ENCODE measurements at places on chromosomes 13 and 19.

DNA sequence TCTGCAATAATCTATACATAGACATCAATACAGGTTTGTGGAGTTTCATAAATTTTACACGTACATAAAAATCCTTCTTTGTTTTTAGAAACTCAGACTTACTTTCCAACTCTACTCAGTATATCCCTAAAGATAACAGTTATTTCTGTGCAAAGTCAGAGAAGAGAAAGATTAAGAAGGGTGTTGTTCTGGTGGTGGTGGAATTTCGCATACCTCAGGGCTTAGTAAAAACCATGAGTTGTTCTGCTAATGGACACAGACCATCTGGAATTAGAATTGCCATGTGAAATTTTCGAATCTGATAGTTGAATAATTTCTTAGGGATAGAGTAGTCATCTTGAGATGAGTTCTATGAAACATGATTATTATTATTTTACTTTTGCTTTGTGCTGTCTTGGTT is 102.7 kb downstream of the ZAR1L start:
- DNase-seq: no peak

- no peak for DNase-seq
Measured at GRCh38 chr19:35843676-35844481, 8.4 kb downstream of the NPHS1 start.

DNA sequence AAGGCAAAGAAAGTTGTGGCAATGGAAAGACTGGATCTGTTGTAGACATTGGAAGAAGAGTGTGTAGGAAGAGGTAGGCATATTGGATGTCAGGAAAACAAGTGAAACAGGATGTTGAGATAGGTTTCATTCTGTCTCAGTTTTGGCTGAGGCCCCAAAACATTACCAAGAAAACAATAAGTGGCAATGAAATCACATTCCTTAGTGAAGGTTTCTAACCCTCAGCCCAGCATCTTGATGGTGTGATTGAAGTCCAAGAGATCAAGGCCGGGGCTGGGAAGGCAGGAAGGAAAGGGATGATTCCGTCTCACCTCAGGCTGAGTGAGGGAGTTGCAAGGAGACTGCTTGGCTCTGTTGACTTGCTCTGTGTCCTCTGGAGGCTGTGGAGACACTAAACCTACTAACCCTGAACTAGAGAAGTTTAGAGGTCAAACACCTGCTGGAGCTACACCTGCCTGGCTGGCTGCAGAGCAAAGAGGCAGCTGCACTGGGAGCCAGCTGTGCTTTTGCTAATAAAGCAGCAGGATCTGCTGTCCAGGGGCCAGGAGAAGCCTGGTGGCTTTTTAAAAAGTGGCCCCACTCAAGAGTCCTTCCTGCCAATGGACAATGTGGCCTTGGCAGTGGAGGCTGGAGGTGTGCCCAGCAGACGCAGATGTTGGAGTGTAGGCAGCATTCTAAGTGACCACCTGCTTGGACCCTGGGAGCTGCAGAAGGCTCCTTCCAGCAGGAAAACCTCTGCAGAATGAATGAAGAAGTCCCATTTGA is 53.6 kb downstream of the DGKH start:
- DNase-seq: no peak

GRCh38 chr13:40182591-40182990 is 483.9 kb downstream of the FOXO1 start:
- DNase-seq: no peak

DNA sequence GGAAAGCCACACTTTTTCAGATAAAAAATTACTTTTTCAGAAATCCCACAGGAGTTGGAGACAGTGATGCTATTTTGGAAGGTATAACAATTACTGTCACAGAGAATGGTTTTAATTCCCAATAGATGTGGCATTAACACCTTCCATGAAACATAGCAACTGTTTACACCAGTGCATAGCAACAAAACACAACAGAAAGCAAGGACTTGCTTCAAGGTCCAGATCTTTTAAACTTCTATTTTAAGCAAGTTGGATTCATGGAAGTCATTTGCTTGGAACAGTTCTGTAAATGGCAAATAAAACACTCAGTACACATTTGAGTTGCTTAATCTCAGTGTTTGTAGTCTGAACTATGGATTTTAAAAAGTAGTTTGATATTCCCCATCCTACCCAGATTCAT is 385.9 kb upstream of the SPRY2 start:
- no peak for DNase-seq

- DNase-seq: no peak
Measured at GRCh38 chr13:89584058-89584620, 1763.3 kb upstream of the MIR17HG start.

- peak; percentile 63 for DNase-seq
Measured at GRCh38 chr19:14370169-14370939, 10.9 kb upstream of the ADGRE5 start.

- no peak for DNase-seq
Measured at GRCh38 chr13:48000559-48001113, 437 bp downstream of the SUCLA2 start.

GRCh38 chr13:28584873-28585381 is 74.0 kb upstream of the POMP start:
- DNase-seq: no peak

DNA sequence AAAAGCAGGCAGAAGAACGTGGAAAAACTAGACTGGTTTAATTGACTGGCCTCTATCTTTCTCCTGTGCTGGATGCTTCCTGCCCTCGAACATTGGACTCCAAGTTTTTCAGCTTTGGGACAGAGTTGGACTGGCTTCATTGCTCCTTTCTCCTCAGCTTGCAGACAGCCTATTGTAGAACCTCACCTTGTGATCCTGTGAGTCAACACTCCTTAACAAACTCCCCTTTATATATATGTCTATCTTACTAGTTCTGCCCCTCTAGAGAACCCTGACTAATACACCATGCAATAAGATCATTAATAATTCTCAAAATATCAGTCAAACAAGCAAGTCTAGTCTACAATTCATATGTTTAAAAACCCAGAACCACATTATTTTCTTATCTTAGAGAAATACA is 662.4 kb downstream of the TBC1D4 start:
- no peak for DNase-seq

- no peak for DNase-seq
Measured at GRCh38 chr13:108686027-108686426, 56.6 kb downstream of the MYO16 start.

DNA sequence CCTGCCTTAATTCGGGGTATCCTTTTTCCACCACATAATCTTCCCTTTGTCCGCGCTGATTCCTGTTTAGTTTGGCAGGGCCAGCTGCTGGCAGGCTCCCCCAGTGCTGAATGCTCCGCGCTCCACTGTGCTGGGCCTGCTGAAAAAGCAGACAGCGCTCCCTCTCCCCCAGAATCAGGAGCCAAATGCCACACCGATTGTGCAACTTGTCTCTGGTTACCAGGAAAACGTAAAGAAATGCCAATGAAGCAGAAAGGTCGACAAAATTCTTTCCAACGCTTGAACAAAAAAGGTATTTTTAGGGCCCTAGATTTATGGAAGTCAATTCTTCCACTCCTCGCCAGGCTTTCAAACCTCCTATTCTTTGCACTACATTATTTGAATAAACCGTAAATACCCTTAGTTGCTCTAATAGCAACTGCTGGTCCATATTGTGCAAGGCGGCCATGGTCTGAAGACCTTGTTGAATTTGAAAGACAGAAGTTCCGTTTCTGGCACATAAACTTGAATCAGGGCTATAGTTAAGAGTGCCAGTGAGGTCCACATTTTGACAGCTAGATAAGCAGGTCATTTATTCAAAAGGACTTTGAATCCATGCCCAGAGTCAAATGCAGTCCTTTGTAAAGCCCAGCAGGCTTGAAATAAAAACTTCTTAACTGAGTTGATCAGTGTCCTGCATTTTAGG is 206.7 kb upstream of the RFC3 start:
- no peak for DNase-seq

DNA sequence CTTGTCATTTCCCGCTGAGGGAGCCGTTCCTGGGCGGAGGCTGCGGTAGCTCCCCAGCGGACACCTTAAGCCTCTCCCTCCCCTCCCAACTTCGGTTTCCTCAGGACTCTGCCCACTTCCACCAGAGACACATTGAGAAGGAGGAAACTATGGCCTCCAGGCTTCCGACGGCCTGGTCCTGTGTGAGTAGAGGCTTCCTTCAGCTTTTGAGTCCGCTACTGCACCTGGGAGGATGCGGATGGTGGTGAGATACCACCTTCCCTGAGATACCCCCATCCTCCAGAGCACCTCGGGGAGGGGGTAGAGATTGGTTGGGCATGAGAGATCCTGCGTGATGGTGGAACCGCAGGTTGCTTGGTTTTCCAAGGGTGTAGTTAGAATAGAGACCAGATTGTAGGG is 955 bp downstream of the ZNF274 start:
- DNase-seq: no peak

DNA sequence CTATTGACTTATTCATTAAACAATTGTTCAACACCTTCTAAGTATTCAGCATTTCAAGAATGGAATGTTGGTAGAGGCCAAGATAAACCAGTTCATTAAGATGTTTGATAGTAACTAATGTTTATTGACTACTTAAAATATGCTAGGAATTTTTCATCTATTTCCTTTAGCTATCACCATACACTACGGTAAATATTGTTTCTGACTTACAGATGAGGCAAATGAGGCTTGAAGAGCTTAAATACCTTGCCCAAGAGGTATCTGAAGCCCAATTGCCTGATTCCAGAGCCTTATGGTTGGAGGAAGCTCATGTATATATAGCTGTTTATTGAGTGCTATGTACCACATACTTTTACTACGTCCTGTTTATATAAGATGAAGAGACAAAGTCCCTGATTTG is 286.2 kb downstream of the NDFIP2 start:
- DNase-seq: no peak

DNA sequence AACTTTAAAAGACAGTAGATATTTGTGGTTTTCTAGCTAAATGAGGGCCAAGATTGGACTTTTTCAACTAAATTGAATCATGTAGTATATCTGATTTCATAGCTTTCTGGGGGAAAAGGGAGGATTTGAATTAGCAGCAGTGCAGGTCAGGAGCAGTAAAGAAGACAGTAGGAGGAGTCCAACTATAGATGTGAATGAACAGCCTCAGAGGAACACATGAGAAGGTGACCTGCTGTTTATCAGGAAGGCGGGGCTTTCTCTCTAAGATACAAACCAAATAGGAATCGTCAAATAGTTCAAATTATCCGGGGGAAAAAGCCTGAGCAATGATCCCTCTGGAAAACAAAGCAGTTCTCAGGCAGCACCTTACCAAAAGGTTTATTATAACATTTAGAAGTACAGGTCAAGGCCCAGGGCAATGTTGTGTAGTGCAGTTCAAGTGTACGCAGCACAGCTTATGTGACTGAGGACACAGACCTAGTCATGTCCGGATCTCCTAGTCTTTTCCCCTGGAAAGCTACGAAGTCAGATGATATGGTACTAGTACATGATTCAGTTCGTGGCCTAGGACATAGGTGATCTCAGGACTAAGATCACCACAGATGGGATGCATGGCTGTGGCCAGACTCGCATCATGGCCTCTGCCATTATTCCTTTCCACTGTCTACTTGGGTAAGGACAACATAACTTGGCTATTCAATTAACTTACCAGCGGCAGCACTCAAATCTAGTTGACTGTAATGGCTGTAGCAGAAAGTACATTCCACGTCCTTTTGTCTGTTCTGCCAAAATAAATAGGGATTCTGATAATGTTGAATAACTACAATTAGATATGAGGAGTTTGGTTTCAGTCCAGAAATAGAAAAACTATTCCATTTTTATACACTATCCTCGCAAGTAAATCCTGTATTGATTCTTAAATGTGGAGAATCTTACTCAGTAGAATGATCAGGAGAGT is 40.3 kb downstream of the MPHOSPH8 start:
- no peak for DNase-seq

DNA sequence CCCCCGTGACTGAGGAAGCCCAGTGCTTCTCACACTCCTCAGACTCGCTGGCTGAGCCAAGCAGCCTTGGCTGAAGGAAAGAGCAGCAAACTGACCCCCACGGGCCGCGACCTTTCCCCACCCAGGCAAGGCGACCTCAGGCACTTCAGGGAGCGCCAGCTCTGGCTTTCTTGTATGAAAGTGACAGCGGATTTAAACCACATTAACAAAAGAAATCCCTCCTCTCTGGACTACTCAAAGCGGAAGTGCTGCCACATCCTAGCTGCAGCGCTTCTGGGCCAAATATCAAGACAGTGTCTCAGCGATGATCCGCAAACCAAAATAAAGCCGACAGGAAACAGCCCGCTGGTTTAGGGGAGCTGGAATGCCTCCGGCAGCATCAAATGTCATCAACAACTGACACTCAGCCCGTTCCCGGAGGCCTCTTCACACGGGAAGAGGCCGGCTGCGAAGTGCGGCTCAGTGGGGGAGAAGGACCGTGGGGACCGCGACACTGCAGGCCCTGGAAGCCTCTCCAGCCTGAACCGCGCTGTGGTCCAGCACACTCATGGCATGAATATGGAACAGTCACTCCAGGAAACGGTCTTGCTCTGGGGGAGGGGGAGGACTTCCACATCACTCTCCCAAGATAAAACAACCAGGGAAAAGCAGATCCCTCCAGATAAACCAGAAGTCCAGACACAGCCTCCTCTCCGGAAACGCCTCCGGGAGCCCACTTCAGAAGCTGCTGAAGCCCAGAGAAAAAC is 1.4 kb downstream of the RASA3 start:
- peak; percentile 44 for DNase-seq

DNA sequence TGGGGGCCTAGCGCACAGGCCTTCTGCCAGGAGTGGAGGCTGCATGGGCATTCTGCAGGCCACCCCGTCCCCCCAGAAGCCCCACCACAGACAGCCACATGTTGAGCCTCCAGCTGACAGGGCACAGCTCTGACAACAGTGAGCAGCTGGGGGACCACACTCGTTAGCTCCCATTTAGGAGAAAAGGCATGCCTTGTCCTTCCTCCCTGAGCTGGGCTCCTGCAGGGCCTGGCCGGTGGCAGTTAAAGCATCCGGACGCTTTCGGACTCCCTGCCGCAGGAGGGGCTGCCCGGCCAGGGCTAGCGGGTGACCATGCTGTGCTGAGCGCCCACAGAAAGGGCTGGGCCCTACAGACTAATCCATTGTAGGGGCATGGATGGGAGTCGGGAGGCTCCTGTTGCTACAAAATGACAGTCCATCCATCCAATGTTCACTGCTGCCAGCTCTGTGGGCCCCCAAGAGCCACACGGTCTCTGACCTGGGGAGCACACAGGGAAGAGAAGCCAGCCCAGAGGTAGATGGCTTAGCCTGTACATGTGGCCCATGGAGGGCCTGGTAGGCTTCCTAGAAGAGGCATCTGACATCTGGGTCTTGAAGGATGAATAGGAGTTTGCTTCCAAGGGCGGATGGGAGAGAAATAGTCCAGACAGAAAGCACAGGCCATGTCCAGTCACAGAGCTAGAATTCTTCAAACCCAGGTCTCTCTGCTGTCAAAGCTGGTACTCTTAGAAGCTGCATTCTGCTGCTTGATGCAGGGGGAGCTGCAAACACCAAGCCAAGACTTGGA is 116.5 kb upstream of the VSTM2B start:
- DNase-seq: no peak

DNA sequence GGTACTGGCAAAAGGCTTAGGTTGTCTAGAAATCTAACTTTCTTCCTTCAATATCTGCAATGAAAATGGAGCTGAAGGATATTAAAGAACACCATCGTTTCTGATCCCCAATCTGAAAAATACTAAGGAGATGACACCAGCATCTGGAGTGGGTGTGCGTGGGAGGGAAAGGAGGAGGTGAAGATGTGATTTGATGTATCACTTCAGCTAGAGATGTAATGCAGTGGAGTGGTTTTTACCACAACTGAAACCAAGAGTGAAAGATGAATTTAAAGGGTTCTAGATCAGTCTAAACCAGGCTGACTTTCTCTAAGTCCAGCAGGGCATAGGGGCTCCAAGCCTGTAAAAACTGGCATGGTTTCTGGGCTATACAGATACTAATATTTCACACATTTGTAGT is 148.4 kb downstream of the AKAP11 start:
- DNase-seq: peak; percentile 53

GRCh38 chr19:5628461-5628860 is 5.6 kb downstream of the SAFB start:
- no peak for DNase-seq

Measured in activated CD4-positive, alpha-beta T cell treated with anti-CD3 and anti-CD28 coated beads for 4 hours (primary cell).